ENCODE measurements at places on chromosomes 5 and 9. TPM values are rescaled to one million over a fixed set of nuclear protein-coding genes. Genes with fewer than 3 reads are reported as not detected.
A peak's percentile ranks its signal among the peaks of the same experiment; 100 is the strongest.

GRCh38 chr5:9251379-9251980, 294.4 kb downstream of the SEMA5A start:
- no peak for DNase-seq

- DNase-seq = no peak
Observed at GRCh38 chr5:109078448-109078847, 330.8 kb downstream of the FER start.

DNA sequence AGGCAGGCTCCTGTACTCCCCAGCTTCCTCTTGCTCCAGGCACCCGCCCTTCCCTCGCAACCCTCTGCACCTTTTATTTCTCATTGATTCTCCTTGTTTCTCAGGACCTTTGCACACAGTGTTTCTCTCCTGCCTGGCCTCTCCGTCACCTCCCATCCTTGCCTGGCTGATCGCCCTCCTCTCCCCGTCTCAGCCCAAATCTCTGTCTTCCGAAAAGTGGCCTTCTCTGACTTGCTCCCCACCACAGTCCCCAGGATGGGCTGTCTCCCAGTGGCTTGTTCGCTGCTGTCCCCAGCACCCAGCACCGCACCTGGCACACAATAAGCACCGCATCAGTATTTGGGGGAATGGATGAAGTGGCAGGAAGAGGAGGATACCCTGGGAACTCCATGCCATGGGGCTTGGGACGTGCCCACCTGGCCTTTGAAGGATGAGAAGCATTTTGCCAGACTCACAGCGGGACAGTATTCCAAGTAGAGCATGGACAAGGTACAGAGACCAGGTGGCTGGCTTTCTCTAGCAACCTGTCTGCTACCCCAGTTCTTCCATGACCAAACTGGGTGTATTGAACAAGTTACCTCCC, 62.5 kb downstream of the LMX1B start:
- DNase-seq = no peak

GRCh38 chr5:154388842-154389241, 57.0 kb upstream of the SAP30L start:
- no peak for DNase-seq

DNA sequence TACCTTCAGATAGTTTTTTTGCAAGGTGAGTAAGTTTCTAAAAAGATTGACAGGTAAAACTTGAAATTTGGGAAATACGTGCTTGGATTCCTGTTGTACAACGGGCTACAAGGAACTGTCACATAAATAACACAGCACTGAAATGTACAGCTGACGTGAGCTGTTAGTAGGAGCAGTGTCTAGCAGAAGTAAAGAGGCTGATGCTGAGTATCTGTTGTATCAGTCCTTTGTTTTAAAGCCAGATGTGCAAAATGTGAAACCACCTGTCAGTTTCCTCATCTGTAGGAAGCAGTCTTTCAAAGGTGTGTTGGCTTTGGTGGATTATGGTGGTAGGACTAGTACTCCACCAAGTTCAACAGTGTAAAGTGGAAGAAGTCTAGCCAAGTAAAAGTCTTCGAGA, 122.3 kb downstream of the EFNA5 start:
- DNase-seq = no peak

- no peak for DNase-seq
Observed at GRCh38 chr5:116421080-116421629, 153.5 kb downstream of the SEMA6A start.

DNA sequence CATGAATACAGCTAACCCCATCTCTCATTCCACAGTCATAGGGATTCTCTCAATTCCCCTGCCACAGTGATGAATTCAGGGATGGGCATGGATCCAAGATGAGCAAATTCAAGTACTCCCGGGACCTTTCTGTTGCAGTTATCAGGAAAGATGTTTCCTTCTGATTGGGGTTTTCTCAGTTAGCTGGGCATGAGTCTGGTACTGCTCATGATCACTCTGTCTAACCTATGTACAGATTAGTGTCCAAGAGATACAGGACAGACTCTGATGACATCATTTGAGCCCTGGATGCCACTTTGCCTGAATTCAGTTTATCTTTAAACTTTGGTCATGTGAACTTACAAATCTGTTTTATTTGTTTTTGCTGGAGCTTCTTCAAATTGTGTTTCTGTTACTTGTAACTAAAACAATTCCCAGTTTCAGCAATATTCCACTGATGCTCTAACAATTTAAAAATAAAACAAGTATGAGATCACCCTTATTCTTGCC, 257.7 kb upstream of the KLF9 start:
- no peak for DNase-seq

- DNase-seq = peak; percentile 3
Observed at GRCh38 chr5:103428411-103428871, 134.1 kb downstream of the NUDT12 start.

GRCh38 chr9:37239224-37239859, 119.0 kb downstream of the ZCCHC7 start:
- no peak for DNase-seq

DNA sequence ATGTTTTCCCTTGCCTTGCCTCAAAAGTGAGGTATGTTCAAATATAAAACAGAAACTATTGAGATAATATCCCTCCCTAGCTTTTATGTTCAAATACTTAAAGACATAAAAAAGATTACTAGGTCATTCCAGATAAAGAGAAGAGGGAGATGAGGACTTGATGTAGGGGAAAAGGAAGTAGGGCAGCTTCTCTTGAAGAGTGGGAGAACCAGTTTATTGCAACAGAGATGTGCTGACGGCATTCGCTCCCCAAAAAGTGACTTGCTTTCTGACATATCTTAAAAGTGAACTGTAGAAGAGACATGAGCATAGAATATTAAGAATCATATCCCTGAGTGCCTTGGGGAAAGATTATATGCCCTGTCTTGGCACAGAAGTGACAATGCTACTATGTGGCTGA, 330.2 kb upstream of the NREP start:
- no peak for DNase-seq

DNA sequence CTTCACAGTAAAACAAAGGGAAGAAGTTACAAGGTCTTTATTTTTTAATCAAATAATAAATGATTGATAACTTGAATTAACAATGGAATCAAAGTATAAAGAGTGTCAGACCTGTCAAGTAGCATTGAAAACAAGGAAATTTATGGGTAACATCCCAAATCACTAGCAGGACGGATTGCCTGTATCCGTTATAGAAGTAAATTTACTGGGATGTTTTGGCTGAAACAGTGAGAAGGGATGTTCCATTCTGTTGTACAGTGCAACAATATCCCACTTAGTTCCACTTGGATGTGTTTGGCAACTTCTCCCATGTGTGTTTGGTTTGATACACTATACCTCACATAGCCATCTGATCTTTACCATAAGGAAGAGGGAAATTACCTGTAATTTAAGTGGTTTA, 421.0 kb upstream of the CHD1 start:
- DNase-seq = no peak

DNA sequence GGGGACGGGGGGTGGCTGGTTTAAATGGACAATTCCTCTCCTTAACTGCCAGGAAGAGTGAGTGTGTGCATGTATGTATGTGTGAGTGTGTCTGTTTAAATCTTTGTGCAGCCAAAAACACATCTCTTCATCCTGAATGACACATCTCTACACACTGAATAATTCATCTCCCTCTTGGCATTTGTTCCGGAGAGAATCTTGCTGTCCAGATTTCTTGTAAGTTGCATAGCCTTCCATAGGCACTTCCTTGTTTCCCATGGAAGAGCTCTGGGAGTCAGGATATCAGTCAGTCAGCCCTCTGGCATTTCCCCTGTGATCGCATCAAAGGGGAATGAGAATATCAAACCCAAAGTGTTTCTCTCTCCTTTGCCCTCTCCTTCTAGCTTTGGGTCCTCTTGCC, 74.7 kb downstream of the WWC1 start:
- DNase-seq = no peak

DNA sequence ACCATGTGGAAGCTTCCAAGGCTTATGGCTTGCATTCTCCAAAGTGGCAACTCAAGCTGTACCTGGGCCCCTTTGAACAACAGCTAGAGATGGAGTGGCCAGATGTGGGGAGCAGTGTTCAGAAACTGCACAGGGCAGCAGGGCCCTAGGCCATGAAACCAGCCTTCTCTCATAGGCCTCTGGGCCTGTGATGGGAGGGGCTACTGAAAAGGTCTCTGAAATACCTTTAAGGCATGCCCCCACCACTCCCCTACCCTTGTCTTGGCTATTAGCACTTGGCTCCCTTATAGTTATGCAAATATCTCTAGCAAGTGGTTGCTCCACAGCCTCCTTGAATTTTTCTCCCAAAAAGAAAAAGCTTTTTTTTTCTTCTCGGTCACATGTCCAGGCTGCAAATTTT, 1014.6 kb downstream of the DTWD2 start:
- DNase-seq = no peak

DNA sequence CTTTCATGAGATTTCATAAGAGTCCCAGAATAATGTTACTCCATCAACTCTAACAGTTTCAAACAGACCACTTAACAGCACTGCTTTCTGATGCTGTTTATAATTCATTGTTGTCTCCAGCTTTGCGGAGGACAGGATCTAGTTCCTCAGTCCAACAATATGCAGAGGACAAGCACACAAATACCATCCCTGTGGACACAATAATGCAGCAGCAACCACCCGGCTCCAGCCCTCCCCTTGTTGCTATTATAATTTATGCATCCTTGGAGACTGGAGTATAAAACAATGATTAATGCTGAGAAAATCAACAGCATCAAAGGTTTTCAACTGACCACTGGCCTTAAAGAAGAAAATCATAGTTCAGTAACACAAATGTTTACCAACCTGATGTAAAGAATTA, 108.3 kb downstream of the DENND1A start:
- no peak for DNase-seq

DNA sequence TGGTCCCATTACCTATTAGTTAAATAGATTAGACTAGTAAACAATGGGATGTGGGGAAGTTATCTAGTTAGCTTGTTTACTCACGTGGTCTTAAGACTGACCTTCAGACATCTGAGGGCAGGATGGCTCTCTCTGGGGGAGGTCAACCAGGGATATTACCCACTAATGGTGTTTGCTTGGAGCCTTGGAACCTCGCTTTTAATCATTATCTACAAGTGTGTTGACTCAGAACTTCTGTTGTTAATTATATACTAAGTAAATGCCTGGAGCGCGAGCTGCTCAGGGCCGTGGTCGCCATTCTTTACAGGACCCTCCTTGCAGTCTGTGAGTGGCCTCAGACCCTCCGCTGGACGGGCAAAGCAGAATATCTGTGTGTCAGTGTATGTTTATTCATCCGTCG, 48.5 kb upstream of the ZNF354A start:
- DNase-seq = no peak

DNA sequence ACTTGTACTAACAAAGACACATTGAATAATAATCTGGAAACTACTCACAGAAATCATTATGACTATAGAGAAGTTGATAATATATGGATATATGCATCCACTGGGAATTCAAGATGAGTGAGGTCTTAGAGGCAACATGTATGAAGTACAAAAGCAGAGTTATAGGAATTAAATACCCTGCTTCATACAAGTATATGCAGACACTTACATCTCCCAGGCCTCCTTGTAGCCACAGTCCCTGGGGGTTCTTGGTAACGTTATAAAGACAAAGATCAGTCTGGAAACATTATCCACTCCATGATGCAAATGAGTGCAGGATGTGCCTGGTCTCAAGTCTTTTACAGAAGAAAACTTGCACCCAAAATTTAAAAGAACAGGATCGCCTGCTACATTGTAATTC, 92.4 kb upstream of the ANXA1 start:
- DNase-seq = no peak

DNA sequence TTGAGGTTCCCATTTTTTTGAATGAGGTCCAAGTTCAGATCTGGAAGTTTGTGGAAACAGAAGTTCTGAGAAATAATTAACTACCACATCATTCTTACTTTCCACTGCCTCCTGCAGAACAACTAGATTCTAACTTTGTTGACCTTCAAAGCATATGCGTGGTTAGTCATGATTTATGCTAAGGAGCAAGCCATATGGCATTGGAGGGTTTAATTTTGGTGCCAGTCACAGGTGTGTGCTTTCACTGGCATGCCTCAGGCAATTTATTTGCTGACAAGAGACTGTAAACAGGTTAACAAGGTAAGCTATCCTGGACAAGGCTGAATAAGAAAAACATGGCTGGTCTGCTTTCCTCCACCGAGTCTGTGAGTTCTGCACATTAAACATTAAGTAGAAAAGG, 31.5 kb downstream of the HMHB1 start:
- no peak for DNase-seq

- DNase-seq = no peak
Observed at GRCh38 chr5:179124853-179125788, 64.9 kb downstream of the ZNF354C start.

DNA sequence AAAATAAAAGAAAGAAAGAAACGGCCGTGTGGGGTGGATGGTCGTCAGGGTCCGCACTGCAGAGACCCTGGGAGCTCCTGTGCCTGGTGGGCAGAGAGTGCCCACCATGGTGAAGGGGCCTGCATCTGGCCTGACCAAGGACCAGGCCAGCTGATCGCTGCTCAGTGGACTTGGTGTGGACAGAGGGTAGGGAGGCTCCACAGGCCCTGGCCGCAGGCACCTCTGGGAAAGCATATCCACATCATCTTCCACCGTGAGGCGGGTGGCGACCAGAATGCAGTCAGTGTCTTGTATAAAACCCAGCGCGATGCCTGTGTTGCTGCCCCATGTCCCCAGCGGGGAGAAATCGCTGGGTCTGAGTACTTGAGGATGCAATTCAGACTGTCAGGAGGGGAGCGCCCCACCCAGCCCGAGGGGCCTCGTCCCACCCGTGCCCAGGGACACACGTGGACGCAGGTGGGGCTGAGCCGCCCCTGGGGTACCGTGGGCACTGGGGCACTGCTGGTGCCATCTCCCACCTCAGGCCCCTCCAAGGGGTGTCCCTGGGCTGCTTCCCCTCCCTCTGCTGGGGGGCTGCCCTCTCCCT, 27.8 kb upstream of the SLC6A19 start:
- DNase-seq = no peak

DNA sequence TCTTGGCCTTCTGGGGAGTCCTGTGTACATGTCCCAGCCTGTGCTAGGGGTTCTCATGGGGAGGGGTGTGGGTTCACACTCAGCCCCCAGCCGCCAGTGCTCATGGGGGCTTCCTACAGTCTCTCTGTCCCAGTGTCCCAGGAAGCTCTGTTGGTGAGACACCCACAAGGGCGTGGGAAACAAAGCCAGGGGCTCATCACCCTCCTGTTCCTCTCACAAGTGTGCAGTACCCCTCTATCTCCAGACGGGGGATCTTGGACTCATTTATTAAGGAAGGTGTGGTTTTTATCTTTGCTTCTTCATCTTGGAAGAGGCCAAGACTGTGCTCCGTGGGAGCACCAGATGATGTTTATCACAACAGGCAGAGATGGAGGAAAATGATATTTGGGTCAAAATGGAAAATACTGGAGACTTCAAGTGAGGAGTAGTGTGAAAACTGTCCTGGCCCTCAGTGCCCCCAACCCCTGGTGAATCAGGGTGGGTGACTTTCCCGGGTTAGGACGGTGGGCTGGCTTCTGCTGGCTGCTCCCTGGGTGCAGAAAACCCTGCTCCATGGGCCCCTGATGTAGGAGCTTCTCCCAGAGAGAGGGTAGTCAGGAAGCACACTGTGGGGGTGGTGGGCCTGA, 15.2 kb downstream of the TMEM171 start:
- no peak for DNase-seq

The PPWD1 gene
- 60.5 TPM for total RNA-seq

The PCBD2 gene
- 7.0 TPM for total RNA-seq

The C9orf153 gene
- 0.62 TPM for total RNA-seq

The PCDHB5 gene
- 9.7 TPM for total RNA-seq

The DMGDH gene
- total RNA-seq = 1.2 TPM

The MARCOL gene
- not detected for total RNA-seq

The C9orf72 gene
- total RNA-seq = 69.3 TPM

The TNFSF15 gene
- 0.16 TPM for total RNA-seq

The PFN3 gene
- total RNA-seq = not detected

The KLF9 gene
- 16.8 TPM for total RNA-seq

The NXNL2 gene
- 0.78 TPM for total RNA-seq

The HNRNPK gene
- total RNA-seq = 769 TPM

The NMUR2 gene
- total RNA-seq = not detected

The NR2F1-AS1 gene
- total RNA-seq = 109 TPM
